ENCODE measurements at places on chromosomes 5 and 9.

DNA sequence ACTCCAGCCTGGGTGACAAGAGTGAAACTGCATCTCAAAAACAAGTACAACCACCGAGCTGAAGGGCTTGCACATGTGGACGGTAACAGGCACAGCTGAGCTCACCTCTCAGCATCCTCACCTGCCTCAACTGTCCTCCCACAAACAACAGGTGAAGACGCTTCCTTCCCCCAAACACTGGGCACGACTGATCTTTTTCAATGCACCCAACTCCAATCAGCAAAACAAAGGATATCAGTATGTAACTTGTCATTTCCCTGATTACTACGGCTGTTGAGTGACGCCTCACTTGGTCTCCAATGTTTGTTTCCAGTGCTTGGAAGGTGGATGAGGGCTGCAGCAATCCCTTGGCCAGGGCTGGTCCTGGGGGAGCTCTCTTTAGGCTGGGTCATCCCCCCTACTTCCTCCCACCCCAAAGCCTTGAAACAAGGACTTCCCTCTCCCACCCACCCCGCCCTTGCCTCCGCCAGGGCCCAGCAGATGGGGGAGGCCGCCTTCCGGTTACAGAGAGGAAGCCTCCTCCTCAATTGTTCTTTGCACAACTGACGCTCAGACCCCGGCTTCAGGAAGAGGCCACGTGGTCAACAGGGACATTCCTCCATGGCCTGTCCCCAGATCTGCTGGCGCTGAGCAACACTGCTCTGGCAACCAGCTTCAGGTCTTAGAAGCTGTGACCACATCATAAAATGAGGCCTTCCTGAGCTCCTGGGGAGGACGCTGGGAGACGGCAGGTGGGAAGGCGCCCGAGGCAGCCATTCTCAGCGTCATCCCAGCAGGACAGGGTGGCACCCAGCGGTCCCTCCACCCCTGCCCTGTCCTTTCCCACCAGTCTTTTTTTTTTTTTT lies 5.9 kb downstream of the FAM78A start:
- peak; percentile 81 for DNase-seq

- no peak for DNase-seq
These were observed 17.3 kb downstream of the EEIG1 start for GRCh38 chr9:127963359-127964064.

GRCh38 chr9:107694390-107694789 lies 204.8 kb upstream of the KLF4 start:
- DNase-seq, result no peak

- peak; percentile 12 for DNase-seq
These were observed 148.1 kb upstream of the MPDZ start for GRCh38 chr9:13427587-13427986.

- no peak for DNase-seq
These were observed 123.1 kb downstream of the PDE8B start for GRCh38 chr5:77333451-77334123.

DNA sequence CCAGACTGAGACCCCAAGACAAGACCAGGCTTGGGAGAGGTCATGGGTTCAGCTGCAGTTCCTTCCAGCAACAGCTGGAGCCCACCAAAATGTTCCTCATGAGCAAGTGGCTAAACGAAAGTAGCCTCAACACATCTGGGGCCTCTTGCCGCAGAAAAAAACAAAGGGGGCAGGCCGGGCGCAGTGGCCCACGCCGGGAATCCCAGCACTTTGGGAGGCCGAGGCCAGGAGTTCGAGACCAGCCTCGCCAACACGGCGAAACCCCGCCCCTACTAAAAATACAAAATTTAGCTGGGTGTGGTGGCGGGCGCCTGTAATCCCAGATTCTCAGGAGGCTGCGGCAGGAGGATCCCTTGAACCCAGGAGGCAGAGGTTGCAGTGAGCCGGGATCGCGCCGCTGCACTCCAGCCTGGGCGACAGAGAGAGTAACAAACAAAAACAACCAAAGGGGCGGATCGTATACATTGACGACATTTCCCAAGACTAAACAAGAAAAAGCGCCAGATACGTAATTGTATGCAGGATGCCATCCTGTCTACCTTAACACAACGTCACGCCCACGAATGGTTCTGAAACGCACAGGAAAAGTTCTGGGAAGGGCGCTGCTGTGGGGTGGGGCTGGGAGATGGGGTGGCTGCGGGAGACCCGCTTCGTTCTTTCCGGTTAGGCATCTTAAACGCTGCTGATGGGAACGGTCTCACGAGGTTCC lies 1.7 kb downstream of the INPP5E start:
- no peak for DNase-seq

DNA sequence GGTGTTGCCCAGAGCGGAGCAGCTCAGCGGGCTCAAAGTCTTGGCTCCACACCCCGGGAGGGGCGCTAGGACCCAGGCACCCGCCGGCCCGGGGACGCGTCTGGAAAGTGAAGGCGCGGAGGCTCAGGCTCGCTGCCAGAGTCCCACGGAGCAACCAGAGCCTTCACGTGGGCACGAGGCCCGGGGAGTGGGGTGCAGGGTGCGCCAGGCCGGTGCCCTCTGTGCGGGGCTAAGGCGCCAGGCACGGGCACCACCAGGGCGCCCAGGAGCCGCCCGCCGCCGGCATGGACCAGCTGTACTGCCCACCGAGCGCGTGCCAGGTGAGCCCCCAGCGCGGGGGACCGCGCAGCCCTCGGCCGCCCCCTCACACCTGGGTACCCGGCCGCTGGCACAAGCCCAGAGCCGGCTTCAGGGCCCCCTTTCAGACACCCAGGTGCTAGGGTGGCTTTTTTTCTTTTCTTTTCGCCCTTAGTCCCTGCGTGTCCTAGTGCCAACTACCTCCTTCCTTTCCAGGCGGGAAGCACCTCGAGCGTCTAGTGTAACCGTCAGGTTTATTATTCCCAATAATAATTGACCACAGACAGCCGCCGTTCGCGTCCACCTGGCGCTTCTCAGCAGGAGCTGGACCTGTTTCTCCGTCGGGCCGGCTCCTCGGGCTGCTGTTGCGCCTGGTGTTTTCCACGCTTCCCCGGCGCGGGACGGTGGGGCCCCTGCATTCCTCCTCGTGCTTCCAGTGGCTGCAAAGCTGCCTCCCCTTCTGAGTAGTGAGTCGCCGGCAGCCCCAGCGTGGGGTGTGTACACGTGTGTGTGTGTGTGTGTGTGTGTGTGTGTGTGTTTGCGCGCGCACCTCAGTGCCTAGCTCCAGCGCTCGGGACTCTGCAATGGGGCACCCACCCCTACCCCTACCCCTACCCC lies 30.1 kb upstream of the PDE8B start:
- DNase-seq, result no peak

DNA sequence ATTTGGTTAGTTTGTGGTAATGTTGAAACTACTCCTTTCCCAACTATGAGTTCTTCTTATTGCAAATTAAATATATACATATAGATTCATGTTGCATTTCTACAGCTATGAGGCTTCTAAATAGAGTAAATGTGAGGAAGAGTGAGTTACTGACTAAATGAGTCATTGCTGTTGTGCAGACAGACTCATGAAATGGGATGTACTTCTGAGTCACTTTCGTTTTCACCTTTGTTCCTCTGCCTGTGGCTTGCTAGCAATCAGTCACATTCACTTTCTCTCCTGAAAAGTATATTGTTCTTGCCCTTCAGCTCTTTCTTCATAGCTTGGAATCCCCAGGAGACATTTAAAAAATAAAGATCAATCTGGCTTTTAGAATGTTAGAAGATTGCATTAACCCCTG lies 295.5 kb upstream of the SMC2 start:
- DNase-seq, result no peak

GRCh38 chr5:34053571-34054399 lies 10.8 kb upstream of the C1QTNF3 start:
- DNase-seq, result no peak

GRCh38 chr5:1543398-1544293 lies 19.9 kb upstream of the LPCAT1 start:
- DNase-seq, result no peak

DNA sequence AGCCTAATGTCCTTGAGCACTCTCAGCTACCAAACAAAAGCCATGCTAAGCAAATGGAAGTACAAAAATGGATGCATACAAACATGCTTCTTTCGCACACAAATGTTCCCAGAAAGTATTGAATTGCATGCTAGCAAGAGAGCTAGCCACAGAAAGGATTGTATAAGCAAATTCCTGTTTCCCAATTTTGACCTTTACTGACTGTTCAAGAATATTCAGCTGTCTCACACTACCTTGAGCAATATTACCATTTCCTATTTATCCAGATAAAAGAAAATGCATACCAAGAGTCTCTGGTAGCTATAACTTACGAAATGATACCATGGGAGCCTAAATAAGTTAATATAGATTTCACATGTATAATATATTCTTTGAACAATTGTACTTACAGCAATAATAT lies 264.6 kb downstream of the TMEM167A start:
- DNase-seq, result peak; percentile 31

DNA sequence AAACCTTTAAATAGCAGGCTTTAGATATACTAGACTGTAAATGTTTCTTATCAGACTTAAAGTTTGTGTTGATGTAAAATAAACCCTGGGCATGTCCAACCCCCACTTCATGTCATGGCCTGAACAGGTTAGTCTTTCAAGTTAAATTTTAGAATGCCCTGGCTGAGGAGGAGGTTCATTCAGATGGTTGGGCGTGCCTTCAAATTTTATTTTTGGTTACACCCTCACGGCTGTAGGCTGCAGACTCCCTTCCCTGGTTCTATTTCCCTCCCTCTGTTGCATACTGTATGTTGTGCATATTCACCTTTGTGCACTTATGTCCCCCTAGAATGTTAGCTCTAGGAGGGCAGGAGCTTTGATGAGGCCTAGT lies 5.3 kb upstream of the BICD2 start:
- no peak for DNase-seq

DNA sequence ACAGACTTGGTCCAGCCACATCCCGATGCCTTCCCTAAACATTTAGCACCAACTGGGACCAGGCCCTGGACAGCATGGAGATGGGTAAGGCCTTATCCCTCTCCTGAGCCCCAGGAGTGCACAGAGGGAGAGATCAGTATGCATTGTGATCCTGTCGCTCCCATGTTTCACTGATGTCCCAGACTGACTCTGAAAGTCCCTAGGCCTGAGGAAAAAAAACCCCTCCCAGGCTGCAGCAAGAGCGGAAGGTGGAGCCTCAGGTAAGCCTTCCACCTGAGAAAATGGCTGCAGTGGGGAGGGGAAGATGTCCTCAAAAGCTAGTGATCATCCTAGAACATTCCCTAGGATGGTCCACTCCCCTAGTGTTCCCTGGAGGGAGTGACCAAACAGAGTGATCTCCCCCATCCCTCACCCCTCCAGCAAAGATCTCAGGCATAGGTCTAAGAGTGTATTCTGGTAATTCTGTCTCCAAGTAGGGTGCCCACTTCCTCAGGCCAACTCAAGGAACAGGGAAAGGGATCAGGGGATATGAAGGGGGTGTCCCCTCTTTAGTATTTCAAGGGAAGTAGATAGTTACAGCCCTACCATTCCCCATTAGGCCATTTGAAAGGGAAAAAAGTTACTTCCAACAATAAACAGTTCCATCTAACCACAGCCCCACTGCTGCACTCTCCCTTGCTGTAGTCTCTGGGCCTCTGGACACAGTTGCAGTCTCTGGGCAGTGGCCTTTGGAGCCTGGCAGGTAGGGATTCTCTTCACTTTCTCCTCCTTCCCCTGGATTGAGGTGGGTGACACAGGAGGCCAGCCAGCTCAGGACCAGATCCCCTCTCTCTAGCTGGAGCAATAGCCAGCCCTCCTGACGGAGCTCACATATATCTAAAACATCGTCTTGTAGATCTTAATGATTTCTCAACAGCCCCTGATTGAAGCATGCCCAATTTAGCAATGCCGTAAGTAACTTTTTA lies 6.8 kb upstream of the CXXC5 start:
- no peak for DNase-seq

DNA sequence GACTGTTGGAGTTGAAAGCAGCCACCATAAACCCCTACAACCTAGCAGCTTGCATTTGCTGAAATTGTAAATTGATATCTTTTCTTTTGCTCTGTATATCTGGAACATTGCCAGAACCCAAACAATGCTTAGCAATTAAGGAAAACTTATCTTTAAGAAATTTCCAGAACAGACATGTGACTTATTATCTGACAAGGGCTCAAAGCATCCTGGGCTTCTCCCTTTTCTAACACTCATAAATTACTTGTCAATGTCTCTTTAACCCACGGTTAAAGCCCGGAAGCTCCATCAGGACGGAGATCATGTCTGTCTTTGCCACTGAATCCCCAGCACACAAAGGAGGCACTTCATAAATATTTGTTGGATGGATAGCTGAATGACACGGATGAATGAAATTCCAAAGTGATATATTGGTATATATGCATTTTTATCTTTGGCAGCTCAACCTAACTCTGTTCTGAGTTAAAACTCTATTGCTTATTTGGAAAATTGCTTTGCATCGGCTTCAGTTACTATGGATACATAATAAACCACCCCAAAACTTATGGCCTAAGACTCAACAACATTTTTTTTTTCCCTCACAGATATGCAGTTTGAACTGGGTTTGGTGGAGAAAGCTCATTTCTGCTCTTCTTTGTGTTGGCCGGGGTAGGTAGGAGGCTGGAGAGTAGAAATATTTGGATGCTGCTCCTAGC lies 103.1 kb upstream of the CLINT1 start:
- DNase-seq, result no peak

- no peak for DNase-seq
These were observed 61.4 kb downstream of the PSMB7 start for GRCh38 chr9:124353811-124354274.

- no peak for DNase-seq
These were observed 55.7 kb downstream of the SUSD1 start for GRCh38 chr9:112119225-112120029.

GRCh38 chr9:25935188-25935587 lies 256.9 kb upstream of the TUSC1 start:
- DNase-seq, result no peak

- DNase-seq, result no peak
These were observed 72.2 kb upstream of the PTCH1 start for GRCh38 chr9:95588724-95589588.

- no peak for DNase-seq
These were observed 82.4 kb downstream of the MRPS30 start for GRCh38 chr5:44891116-44891515.

DNA sequence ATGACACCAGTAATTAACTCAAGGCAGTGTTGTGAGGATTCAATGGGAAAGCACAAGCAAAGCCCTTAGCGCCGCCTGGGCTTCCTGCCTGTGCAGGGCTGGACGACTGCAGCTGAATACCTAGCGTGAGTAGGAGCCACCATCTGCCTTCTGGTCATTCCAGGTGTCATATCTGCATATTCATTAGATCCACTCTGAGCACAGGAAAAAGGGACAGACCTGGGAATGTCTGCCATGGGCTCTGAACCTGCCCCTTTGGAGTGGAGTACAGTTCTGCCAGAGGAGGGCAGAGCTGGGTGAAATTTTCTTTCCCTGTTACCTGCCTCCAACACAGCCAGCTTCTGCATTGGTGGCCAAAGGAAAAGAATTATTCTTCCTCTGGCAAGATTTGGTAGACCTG lies 298.8 kb downstream of the NSG2 start:
- DNase-seq, result no peak

All from CD14-positive monocyte (primary cell).